ENCODE measurements at places on chromosomes 7 and 10. TPM values are rescaled to one million over a fixed set of nuclear protein-coding genes. Genes with fewer than 3 reads are reported as not detected.

GRCh38 chr7:129796186-129796775, 156.5 kb downstream of the UBE2H start:
- no peak for DNase-seq

GRCh38 chr7:41451826-41452225, 251.1 kb downstream of the INHBA start:
- no peak for DNase-seq

- no peak for DNase-seq
Observed at GRCh38 chr10:101053516-101053915, 8.3 kb upstream of the KAZALD1 start.

- no peak for DNase-seq
Observed at GRCh38 chr7:131321656-131322055, 6.0 kb upstream of the MKLN1 start.

- DNase-seq, result no peak
Observed at GRCh38 chr10:74669210-74669609, 157.2 kb upstream of the KAT6B start.

GRCh38 chr10:85542936-85543730, 823.5 kb downstream of the GRID1 start:
- DNase-seq, result no peak

- no peak for DNase-seq
Observed at GRCh38 chr10:118986815-118987790, 42.4 kb upstream of the NANOS1 start.

DNA sequence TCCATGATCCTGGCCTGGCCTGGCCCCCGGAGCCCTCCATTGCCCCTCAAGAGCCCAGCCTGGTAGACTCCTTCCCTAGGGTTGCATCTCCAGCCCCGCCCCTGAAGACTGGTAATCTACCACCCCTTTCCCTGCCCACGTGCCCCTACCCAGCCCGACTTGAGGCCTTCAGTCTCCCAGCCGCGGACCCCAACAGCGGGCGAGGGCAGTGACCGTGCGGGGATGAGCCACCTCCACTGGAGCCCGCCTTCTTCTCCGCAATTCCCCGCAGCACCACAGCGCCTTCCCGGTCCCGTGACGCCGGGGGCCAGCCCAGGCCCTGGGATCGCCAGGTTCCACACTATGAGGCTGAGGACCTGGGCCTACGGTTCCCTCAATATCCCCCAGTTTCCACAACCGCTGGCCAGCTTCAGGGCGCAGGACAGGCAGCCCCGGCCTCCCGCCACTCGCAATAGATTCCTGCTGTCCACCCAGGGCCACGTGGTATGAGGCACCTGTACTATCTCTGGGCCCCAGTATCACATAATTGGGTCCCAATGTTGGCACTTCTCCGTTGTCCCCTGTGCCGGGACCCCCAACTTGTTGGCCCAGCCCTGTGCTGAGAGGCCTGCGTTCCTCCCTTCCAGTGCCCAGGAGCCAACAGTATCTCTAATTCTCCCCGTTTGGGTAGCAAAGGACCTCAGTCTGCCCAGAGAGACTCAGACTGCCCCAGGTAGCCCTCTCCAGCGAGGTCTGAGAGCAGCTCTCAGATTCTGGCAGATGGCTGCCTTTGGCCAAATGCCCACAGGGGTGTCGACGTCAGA, 1.1 kb upstream of the GPRIN2 start:
- peak; percentile 22 for DNase-seq

GRCh38 chr7:44079331-44080021, 2.9 kb downstream of the POLM start:
- DNase-seq, result no peak

DNA sequence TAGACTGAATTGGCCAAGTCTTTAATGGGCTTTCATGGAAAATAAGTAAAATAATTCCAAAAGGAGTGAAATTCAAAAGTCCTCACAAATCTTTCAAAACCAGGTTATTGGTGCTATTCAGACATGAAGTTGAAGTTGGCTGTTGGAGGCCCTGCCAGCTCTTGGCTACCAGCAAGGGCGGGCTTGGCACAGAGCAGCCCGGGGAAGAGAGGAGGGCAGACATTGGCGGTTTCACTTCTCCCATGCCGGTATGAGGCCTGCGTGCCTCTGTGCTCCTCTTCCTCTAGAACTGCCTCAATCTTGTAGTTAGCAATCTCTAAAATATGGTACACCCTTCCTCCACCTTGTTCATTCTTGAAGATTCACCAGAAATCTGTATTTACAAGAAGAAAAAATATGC, 16.4 kb upstream of the NPS start:
- no peak for DNase-seq

JAKMIP3 gene
- 1.7 TPM for total RNA-seq

ARHGEF35 gene
- 0.38 TPM for total RNA-seq

OPALIN gene
- not detected for total RNA-seq

CPN1 gene
- total RNA-seq, result not detected

SPDYE2B gene
- not detected for total RNA-seq

GRM3 gene
- total RNA-seq, result not detected

RTKN2 gene
- not detected for total RNA-seq

RNLS gene
- 14.3 TPM for total RNA-seq

GALNT11 gene
- 18.6 TPM for total RNA-seq

FAM24B gene
- 0.55 TPM for total RNA-seq

ELAPOR2 gene
- 3.9 TPM for total RNA-seq

All from left ventricle myocardium inferior (tissue), 1 donor.